Astrocyte (in vitro differentiated cells and primary cell): ENCODE measurements at places on chromosomes 3 and 15.

- no peak for DNase-seq
Observed at GRCh38 chr3:142680710-142681109, 43.1 kb upstream of the TRPC1 start.

DNA sequence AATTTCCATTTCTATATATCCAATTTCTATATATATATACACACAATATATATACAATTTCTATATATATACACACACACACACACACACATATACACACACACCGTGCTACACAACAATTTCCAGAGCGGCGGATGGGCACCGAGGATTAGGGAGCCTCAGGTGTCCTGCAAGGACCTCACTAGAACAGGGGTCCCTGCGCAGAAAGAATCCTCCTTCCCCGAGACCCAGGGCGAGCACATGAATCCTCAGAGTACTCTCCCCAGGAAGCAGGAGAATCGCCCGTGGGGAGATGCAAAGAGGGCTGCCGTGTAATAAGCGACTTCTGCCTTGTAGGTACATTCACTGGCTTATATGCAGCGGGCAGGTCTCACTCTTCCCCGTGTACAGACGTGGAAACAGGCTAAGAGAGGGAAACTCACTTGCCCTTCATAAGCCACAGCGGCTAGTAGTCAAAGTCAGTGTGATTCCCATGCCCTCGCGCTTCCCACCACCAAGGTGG is 467 bp downstream of the PIF1 start:
- DNase-seq, result peak; percentile 10

GRCh38 chr3:107676469-107677309 is 153.9 kb downstream of the BBX start:
- DNase-seq, result no peak

DNA sequence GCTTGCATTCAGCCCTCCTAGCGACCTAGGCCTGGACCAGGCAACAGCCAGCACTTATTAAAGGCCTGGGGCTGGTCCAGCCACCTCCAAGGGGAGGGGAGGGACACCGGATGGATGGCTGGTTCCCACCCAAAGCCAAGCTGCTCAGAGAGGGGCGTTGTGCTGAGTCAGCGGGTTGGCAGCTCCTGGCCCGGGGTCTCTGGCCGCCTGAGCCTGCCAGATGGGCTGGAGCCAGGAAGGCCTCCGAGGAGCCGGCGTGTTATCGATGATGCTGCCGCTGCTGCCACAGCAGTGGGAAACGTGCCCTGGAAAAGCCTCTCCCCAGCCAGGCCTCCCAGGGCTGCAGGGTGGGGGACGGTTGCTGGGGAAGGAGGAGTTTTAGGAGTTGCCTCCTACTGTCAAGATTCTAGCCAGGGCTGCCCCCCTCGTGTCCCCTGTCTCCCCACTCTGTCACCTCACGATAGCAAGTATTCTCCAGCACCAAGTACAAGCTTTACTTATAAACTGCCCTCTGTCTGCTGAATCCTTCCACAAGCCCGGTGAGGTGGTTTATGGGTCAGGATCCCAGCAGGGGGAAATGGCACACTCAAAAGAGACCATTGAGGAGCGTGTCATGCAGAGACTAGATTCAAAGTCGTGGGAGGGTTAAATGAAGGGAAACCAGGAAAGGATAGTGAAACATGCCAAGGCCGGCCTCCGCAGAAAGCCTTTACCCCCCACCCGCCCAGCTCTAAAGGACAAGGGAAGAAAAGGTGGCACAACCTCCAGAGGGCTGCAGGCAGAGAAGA is 43.2 kb upstream of the TSEN2 start:
- DNase-seq, result peak; percentile 83

DNA sequence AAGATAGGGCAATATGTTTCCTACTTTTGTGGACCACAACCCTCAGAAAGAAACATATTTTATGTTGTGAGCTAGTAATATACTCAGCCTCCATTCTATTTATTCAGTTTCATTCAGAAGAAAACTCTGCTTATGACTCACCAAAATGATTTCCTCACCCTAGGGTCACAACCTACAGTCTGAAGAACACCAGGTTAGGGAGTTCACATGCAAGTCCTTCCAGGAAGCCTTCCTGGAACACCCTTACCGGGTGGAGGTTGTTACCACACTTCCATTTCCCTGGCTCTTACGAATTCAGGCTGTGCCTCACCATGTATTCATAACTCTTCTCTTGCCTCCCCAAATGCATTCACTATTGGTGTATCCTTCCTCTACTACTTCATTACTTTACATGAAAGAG is 228.0 kb upstream of the ADAMTS9 start:
- no peak for DNase-seq

- DNase-seq, result peak; percentile 58
Observed at GRCh38 chr3:168121184-168122017, 25.7 kb upstream of the GOLIM4 start.

DNA sequence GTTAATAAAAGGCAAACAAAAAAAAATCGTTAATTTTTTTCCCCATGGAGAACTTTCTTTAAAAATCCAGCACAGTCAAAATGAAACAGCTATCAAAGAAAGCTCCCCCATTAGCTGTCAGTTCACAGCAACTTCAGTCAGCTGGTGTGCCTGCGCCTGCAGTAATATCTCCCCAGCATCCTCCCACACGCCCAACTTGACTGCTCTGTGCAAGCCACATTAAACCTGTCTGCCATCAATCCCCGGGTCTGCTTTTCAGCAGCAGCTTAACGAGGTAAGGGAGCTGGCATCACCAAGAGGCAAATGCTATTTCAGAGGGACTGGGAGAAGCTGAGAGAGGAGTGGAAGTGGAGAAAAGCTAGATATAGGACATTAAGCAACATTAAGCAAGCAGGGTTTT is 337.5 kb downstream of the GAP43 start:
- DNase-seq, result no peak

DNA sequence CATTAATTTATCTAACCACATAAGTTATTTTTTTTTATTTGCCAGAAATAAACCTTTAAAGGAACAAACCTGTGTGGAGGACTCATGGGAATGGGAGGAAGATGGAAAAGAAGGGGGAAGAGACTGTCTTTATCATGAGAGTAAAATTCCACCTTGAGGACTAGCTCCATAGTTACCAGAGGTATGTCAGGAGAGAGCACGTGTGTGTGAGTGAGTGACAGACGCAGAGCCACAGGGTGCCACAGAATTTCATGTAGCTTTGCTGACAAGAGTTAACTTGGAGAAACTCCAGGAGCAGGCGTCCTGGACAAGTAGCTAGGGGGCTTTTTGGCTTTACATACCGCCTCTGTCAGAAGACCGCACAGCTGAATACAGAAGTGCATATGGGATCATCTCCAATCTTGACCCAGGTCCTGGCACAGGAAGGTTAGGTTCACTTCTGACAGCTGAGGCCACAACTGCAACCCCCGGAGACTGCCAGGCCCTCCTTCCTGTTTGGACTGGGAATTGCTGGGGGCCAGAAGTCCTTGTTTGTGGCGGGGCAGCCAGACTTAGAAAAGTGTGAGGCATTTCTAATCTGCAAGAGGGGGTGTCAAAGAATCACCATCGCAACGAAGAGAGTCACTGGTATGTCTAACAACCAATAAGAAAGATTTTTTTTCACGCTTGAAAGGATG is 197.8 kb upstream of the TPM1 start:
- DNase-seq, result peak; percentile 23

DNA sequence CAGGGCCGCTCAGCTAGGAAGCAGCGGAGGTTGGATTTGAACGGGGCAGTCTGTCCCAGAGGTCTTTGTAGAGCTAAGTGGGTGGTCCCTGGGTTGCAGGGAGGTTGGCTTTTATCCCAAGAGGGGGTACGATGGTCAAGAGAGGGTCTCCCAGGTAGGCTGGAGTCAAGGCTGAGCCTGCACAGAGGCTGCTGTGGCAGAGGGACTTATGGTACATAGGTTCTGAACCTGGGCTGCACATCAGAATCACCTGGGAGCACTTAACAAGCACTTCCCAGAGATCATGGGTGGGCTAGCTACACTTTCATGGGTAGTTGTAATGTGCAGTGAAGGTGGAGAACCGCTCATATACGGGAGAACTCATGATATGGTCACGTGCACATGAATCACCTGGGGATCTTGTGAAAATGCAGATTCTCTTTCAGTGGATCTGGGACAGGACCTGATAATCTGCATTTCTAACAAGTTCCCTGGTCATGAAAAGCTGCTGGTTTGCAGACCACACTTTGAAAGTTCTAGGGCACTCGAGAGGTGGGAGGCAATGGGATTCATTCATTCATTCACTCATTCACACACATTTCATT is 2.9 kb upstream of the RASGRF1 start:
- no peak for DNase-seq

DNA sequence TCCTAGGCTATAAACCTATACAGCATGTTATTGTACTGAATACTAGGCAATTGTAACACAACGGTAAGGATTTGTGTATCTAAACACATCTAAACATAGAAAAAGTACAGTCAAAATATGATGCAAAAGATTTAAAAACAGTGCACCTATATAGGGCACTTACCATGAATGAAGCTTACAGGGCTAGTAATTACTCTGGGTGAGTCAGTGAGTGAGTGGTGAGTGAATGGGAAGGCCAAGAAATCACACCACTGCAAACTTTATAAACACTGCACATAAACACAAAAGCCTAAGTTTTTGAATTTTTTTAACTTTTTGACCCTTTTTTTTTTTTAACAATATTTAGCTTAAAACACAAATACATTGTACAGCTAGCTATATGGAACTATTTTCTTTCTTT is 204.7 kb upstream of the CTNNB1 start:
- DNase-seq, result no peak
